ENCODE measurements at places on chromosomes 11 and 22. TPM values are rescaled to one million over a fixed set of nuclear protein-coding genes. Genes with fewer than 3 reads are reported as not detected.

Gene IL10RA
- 450 TPM for total RNA-seq

Gene MIOX
- 0.54 TPM for total RNA-seq

Gene UBQLNL
- 1.0 TPM for total RNA-seq

Gene OR8J3
- total RNA-seq, result not detected

Gene SLC1A2
- 0.12 TPM for total RNA-seq

Gene UPK2
- not detected for total RNA-seq

Gene ADM2
- 10.7 TPM for total RNA-seq

Gene APOA1
- total RNA-seq, result 1.1 TPM

Gene KDM4D
- 0.33 TPM for total RNA-seq

Gene SORL1
- 414 TPM for total RNA-seq

Gene SLC22A25
- not detected for total RNA-seq

Gene TRIM64
- total RNA-seq, result not detected

Gene TRPC6
- not detected for total RNA-seq

Gene ROBO4
- not detected for total RNA-seq

Gene INPP5J
- 1.1 TPM for total RNA-seq

Gene FAM83F
- total RNA-seq, result 4.9 TPM

Gene SCN2B
- 0.06 TPM for total RNA-seq

Gene USP35
- 15.4 TPM for total RNA-seq

Gene JAM3
- total RNA-seq, result 10.7 TPM

Gene YPEL4
- total RNA-seq, result 2.4 TPM

Gene GNAZ
- total RNA-seq, result 1.2 TPM

Gene OR51E2
- not detected for total RNA-seq

Gene APOL4
- total RNA-seq, result 0.72 TPM

Gene ADAMTS15
- 0.07 TPM for total RNA-seq

Gene SLC5A1
- not detected for total RNA-seq

Gene CTTN
- 1.8 TPM for total RNA-seq

Gene NRIP3
- total RNA-seq, result 2.7 TPM

Gene C11orf97
- total RNA-seq, result not detected

Gene OR9G4
- total RNA-seq, result not detected

Gene NECTIN1
- total RNA-seq, result 3.1 TPM

Gene CECR2
- 0.58 TPM for total RNA-seq

Gene DUSP8
- total RNA-seq, result 8.7 TPM
